ENCODE measurements at places on chromosomes 5 and 9. TPM values are rescaled to one million over a fixed set of nuclear protein-coding genes. Genes with fewer than 3 reads are reported as not detected.

SMIM33 gene
- not detected for total RNA-seq

LRRC26 gene
- total RNA-seq: 582 TPM

SLCO6A1 gene
- total RNA-seq: not detected

DAPK1 gene
- total RNA-seq: 13.9 TPM

EQTN gene
- total RNA-seq: 3.0 TPM

RNF183 gene
- total RNA-seq: not detected

C9orf153 gene
- total RNA-seq: not detected

EIF4E1B gene
- total RNA-seq: 1.6 TPM

IFNA2 gene
- not detected for total RNA-seq

ZNF454 gene
- total RNA-seq: 4.7 TPM

GTF2H2 gene
- total RNA-seq: 9.1 TPM

CAMK4 gene
- total RNA-seq: 14.0 TPM

PCDHGA11 gene
- total RNA-seq: 2.9 TPM

BAAT gene
- not detected for total RNA-seq

FAM174A gene
- 41.6 TPM for total RNA-seq

TMEM215 gene
- not detected for total RNA-seq

TTF1 gene
- total RNA-seq: 13.3 TPM

PTGER4 gene
- total RNA-seq: 22.0 TPM

KIF20A gene
- total RNA-seq: 8.0 TPM

SET gene
- total RNA-seq: 138 TPM

KLF4 gene
- 50.0 TPM for total RNA-seq

POU4F3 gene
- total RNA-seq: not detected

RFX3 gene
- total RNA-seq: 15.5 TPM

ZNF483 gene
- 12.8 TPM for total RNA-seq

FUT7 gene
- not detected for total RNA-seq

PRSS3 gene
- 1.5 TPM for total RNA-seq

TRPM3 gene
- 0.32 TPM for total RNA-seq
